Stimulated activated CD4-positive, alpha-beta T cell treated with anti-CD3 and anti-CD28 coated beads, Interleukin-12 subunit alpha, Interleukin-12 subunit beta, amount 100 ng/mL, for 4 hours (primary cell): ENCODE measurements at places on chromosomes 12 and 14.

DNA sequence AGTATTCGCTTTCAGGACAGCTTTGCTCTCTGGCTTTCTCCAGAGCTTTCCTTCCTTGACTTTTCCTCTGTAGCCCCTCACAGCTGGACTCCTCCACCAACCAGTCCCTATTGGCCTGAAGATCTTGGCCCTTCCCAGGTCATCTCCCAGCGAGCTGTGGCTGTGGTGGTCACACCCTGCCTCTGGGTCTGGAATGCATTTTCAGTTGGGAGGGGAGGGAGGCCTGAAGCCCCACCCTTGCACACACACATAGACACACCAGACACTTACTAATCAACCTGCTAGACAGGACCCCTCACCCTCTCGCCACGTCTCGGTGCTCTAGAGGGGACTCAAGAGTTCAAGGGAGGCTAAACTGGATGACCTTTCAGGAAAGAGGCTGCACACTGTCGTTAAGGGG, 13.9 kb downstream of the JDP2 start:
- no peak for DNase-seq

GRCh38 chr14:61587081-61587713, 108.1 kb upstream of the HIF1A start:
- no peak for DNase-seq

DNA sequence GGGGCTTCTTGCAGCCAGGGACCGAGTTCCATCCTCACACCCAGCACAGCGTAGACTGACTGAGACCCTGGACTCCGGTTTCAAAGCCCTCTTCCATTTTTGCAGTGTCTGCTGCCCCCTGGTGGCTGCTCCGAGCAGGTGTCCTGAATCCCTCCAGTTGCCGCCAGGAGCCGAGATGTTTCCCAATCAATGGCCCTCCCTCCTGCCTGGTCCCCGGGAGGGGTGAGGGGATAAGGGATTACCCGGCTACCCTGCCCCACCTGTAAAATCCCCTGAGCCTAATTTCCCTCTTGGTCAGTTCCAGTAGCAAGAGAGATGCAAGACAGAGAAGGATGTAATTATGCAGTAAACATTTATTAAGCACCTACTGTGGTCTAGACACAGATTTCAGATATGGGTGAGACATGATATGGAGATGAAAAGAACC, 55.0 kb downstream of the PHETA1 start:
- DNase-seq = peak; percentile 72

GRCh38 chr12:109196332-109196731, 79.9 kb downstream of the ACACB start:
- no peak for DNase-seq

DNA sequence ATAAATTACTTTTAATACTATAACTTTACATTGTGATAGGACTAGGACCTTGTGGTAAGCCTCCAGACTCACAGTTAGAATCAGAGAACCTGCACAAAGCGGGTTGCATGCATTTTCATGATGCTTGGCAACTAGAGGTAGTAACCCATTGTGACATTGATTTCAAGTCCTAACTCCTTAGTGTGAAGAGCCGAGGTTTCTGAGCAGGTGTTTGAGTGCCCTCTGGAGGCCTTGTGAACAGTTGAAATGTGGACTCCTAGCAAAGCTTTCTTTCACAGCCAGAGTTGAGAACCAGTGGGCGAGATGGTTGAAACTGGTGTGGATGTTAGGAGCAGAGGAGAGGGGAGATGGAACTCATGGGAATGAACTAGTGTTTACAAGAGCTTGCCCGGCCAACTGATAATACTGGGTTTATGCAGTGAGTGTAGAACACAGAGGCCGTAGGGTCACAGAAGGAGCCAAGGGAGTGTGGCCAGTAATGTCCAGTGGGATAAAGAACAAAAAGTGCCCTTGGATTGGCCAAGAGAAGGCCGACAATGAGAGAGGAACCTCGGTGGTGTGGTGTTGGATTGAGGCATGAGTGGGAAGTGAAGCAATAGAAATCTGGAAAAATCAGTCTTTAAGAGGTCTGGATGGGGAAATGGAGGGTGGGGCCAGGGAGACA, 10.9 kb downstream of the ZNF664 start:
- DNase-seq = peak; percentile 13

DNA sequence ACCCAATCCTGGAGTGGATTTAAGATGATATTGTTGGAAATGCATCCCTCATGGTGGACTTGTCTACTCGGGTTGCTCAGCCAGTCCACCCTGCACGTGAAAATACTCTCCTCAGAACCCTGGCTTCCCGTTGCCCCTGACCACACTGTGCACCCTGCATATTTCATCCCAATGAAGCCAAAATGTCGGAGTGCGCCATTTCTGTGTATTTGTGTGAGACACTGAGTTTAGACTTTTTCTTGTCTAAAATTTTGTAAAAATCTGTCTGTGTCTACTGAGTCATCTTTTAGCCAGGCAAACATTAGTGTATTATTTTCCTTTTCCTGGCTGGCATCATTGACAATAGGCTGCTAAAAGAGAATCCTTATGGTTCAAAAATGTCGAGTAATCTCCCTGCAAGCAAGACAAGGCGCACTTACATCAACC, 485 bp upstream of the PNMA1 start:
- no peak for DNase-seq
